ENCODE measurements at places on chromosomes 3 and 15.
A peak's percentile ranks its signal among the peaks of the same experiment; 100 is the strongest.

GRCh38 chr3:181726351-181727330 lies 14.9 kb downstream of the SOX2 start:
- DNase-seq, result no peak

DNA sequence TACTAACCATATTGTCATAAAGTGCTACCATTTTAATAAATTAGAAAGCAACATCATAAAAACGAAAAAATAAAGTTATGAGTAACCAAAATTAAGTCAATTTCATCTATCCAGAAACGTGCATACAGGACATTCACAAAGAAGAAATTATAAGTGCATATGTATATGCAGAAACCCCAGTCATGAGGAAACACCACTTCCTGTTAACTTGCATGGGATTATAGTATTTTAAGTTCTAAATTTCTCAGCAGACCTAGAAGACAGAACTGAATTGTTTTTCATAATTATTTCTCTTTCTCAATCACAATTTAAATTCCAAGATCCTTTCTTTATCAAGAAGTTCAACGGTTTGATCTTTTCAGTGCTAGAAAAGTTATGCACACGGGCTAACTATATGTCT lies 1.4 kb upstream of the KBTBD8 start:
- no peak for DNase-seq

- peak; percentile 54 for DNase-seq
Measured at GRCh38 chr15:88664151-88664778, 25.4 kb downstream of the ISG20 start.

DNA sequence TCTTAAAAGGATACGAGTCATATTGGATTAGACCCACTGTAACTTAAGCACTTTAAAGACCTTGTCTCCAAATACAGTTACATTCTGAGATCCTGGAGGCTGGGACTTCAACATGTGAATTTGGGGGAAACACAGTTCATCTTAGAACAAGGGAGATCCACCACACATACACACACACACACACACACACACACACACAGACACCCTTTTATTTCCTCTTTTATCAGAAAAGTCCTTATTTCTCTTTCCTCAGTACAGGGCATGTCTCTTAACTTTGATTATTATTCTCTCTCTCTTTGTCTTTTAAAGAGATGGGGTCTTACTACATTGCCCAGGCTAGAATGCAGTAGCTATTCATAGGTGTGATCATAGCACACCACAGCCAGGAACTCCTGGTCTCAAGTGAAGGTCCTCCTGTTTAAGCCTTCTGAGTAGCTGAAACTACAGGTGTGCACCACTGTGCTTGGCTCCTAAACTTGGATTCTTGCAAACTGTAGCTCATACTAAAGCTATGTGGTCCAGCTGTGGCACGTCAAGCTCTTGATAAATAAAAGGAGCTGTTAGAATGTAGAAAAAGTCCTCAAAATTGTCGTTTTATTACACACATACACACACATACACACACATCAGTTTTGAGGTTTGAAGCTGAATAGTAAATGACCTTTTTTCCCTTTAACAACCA lies 7.4 kb downstream of the GOLM2 start:
- no peak for DNase-seq

- no peak for DNase-seq
Measured at GRCh38 chr3:39318301-39318700, 11.2 kb upstream of the CCR8 start.

DNA sequence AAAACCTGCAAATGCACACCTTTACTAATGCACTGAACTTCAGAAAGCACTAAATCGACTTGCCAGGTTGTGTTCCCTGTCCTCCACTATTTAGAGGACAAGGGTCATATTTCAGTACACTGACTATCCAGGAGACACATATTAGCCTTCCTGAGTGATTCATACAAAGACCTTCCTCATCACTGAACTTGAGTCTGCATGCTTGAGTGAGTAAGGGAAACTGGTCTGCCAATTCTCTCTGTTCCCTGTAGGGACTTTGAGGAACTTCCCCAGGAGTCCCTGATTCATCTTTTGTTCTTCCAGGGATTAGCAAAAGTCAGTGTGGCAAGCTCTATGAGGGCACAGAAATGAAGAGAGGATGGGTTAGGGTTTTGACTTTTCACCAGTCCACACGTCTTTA lies 565.9 kb downstream of the PDCD6IP start:
- DNase-seq, result no peak

GRCh38 chr15:90808517-90809235 lies 59.7 kb upstream of the FURIN start:
- DNase-seq, result no peak

GRCh38 chr3:134232951-134233350 lies 17.7 kb downstream of the RYK start:
- no peak for DNase-seq
